ENCODE measurements at places on chromosomes 3 and 15.
A peak's percentile ranks its signal among the peaks of the same experiment; 100 is the strongest.

DNA sequence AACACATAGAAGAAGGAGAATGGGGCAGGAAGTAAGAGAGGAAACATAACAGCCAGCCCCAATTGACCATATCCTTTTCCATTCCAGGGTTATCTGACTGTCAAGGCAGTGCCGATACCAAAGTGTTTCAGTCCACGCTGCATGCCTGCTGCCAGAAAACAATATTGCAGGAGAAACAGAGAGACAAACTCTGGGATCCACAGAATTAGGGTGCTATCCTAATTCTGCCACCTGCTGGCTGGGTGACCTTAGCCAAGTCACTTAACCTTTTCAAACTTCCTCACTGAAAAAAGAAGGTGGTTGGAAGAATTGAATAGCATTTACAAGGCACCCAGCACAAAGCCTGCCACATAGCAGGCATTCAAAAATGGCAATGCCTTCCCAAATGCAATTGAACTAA, 32.0 kb downstream of the GLB1 start:
- DNase-seq, result no peak

- DNase-seq, result no peak
These were observed 42.2 kb downstream of the ILDR1 start for GRCh38 chr3:121979734-121980449.

DNA sequence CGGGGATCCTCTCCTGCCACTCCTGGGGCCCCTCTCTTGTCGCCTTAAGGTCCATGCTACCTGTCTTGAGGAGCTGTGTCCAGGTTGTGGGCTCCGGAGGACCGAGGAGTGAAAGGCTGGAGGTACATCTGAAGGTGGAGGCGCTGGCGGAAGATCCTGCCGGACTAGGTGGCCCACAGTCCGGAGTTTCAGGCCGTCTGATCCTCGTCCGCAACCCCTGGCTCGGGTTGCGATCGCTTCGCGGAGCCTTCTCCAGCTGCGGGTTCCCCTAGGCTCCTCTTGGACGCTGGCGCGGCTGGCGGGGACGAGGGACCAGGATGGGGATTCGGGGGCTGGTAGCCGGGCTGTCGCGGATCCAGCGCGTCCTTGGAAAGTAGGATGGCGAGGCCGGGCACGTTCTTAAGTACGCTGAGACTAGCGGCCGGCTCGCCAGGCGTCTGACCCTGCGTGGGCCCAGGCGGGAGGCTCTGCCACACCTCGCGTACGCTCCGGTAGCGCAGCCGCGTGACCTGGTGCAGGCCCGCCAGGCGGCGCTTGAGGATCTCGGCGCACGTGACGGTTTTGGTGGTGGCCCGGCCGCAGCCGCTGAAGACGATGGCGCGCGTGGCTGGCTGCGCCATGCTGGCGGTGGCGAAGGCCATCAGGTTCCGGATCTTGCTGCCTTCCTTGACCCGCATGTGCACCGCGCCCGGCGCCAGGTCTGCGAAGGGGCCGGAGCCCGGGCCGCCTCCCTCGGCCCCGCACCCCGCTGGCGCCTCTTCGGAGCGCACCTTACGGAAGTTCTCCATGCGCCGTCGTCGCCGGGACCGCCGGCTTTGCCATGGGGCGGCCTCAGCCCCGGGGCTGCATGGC, 550 bp downstream of the RPP25 start:
- no peak for DNase-seq

- no peak for DNase-seq
These were observed 126.5 kb downstream of the GABRG3 start for GRCh38 chr15:27097506-27097905.

DNA sequence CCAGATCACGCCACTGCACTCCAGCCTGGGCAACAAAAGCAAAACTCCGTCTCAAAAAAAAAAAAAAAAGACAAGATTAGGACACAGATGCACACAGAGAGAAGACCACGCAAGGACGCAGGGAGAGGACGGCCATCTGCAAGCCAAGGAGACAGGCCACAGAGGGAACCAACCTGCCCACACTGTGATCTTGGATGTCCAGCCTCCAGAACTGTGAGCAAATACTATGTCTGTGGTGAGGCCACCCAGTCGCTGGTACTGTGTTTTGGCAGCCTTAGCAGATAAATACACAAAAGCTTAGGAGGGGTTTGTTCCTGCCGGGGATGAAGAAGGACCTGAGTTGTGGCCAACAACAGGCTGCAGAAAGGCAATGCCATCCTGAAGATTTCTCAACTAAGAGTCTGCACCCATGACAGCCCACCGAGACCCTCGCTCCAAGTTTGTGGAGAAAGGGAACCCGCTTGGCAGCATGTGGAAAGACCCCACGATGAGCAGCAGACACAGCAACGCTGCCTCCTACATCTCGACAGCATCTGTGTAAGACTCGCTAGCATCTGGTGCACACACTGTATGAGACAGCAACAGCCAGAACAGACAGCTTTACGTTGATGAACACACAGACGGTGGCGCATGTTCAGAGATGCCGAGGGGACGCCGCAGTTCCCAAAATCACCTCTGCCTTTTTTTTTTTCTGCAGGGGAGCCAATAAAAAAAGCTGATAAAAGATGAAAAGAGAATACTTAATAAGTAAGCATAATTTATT, 13.7 kb downstream of the CYFIP1 start:
- DNase-seq, result no peak

DNA sequence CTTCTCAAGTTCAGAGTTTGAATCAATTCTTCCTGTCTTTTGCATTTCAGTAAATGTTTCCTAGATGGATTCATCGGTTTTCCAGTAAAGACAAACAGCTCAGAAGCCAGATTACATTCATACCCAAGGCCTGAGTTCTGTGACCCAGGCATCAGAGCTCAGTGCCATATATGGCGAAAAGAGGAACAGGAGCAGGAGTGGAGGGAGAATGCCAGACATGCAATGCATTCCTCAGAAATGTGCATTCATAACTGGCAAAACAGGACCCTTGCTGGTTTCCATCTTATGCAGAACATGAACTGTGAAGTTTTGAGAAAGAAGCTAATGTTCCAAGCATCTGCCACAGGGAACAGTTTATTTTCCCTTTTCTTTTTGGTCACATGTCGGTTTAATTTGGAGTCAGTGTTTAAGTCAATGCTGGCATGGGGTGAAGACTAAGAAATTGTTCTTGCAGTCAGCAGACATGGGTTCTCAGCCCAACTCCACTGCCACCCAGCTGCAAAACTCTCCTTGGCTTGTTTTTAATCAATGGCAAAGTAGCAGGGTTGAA, 116.5 kb downstream of the LPP start:
- peak; percentile 85 for DNase-seq

DNA sequence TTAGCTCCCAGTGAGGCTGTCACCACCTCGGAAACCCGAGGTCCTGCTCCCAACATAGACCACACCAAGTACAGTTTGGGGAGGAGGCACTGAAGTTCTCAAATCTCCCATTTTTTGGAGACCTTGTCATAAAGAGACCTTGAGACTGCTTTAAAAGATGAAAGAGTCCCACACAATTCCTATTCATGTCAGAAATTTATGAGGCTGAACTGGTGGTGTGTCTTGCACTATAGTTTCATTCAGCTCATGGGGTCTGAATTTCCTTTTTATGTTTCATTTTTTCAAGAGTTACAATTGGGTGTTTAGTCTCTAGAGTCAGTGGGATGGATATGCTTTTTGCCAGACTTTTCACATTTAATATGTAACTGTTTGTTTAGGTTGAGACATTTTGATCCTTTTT, 318.1 kb upstream of the LRRFIP2 start:
- DNase-seq, result no peak

GRCh38 chr3:160869825-160870224, 113.8 kb downstream of the PPM1L start:
- DNase-seq, result peak; percentile 4

DNA sequence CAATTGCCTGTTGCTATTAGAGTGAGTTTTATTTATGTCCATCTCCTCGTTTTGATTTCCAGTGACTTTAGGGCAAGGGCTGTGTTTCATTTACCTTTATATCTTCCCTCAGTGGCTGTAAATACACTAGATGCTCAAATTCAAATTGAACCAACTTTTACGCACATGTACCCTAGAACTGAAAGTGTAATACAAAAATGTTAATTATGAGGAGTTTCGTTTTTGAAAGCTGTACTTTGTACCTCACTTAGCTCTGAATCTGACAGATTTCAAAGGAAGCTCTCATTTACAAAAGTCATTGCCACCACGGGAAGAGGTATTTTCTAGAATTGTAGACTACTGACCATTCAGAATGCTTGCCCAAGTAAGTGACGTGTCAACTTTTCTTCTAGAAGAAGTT, 264.4 kb downstream of the MECOM start:
- no peak for DNase-seq

DNA sequence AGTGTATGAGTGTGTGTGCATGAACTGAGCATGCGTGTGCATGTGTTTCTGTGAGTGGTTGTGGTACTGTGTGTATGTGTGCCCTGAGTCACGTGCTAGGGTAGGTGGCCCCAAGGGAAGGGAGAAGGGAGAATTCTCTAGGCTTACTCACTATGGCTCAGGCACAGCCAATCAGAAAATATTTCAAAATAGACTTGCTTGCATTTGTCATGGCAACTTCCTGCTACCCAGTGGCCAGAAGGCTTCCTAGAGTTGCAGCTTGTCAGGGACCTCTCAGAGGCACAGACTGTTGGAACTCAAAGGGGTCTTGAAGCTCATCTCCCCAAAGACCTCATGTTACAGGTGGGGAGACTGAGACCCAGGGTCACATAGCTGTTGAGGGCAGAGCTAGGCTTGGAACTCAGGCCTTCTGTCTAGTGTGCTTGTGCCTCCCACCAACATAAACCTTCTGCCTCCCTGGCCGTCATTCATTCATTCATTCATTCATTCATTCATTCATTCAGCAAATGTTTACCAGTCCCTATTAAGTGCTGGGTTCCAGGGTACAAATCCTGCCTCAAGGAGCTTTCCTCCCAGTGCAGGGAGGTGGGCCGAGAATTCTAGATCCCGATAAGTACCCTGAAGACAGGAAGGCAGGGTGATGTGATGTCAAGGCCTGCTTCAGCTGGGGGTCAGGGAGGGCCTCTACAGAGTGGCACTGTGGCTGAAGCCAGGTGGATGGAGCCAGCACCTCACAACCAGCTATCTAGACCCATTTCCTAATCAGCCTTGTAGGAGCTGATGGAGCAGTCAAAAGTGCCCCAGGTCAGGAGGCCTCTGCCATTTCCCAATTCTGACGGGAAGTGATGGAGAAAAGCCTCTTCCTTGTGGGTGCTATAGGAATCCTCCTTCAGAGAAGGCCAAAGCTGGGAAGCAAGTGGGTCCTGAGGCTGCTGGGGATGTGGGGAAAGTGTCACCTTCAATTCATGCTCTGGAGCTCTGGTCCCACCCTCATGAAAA, 10.9 kb upstream of the RFT1 start:
- peak; percentile 75 for DNase-seq

DNA sequence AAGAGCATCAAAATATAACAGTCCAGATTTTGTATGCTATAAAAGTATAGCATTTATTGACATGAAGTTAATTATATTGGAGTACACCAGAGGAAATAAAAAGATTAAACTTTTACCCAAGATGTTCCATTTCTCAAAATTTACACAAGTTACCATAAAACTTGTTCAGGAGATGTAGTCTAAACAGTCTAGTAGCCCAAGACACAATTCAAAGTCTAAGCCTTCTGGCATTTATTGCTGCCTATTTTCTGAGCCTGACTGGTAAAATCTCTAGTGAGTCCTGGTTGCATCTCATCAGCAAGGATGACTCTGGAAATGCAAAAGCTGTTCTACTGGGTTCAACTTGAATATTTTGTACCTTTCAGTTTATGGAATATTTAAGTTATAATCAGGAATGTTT, 468.7 kb downstream of the PDCD6IP start:
- DNase-seq, result no peak

GRCh38 chr3:139427283-139428060, 38.0 kb upstream of the COPB2 start:
- peak; percentile 60 for DNase-seq

DNA sequence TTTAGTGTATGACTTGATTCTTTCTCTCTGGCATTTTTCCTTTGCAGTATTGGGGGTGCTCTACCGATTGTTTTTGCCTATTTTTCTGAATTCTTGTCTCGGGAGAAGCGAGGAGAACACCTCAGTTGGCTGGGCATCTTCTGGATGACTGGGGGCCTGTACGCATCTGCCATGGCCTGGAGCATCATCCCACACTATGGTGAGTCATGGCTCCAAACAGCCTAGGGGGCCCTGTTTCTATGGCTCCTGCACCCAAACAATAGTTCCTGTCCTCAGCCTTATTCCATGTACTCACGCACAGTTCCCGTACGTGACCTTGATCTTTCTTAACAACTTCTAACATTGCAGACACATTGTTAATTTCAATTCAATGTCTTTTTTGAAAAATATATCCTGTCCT, 152.3 kb downstream of the SV2B start:
- no peak for DNase-seq

DNA sequence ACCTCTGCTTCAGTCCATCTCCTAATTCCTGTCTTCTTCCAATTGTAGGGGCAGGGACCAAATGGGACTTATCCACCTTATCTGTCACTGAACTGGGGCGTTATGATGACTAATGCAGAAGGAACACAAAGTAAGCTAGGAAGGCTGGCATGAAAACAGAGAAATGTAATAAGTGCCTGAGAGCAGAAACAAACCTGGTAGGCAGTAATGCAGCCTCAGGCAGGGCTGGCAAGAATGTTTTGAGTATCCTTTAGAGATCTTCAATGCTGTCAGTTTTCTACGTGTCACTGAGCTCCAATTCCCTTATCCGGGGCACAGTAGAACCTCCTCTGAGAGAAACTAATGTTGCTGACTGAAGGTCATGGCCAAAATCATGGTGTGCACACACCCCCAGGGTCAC, 246.2 kb upstream of the TBL1XR1 start:
- peak; percentile 43 for DNase-seq

DNA sequence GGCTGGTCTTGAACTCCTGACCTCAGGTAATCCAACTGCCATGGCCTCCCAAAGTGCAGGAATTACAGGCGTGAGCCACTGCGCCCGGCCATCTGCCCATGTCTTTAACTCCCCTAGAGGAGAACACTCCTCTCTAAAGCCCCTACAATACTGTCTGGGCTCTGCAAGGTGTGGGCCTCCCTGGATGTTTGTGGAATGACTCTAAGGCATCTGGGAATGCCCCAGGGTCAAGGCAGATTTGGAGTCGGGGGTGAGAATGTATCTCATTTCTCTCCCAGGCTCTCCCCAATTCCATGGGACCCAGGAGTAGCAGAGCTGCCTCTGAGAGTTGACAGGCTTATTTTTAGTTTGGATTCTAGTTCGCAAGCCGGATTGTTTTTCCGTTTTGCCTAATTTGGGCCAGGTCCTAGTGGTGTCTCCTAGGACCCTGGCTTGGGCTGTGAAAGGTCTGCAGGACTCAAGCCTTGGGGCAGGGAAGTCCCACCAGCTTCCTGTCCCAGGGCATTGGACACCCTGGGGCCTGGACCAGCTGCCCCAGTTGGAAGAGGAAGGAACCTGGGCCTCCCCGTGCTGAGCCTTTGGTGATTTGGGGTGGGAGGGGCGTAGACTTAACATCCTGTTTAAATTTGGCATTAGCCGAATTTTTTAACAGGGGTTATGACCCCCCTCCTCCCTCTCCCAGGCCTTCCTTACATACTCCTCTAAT, 53.5 kb downstream of the MAGEF1 start:
- no peak for DNase-seq

Measured in HFFc6 (cell line).